Stimulated activated CD4-positive, alpha-beta T cell treated with anti-CD3 and anti-CD28 coated beads, Interleukin-12 subunit alpha, Interleukin-12 subunit beta, amount 100 ng/mL, for 4 hours (primary cell): ENCODE measurements at places on chromosomes 3 and 15.
A peak's percentile ranks its signal among the peaks of the same experiment; 100 is the strongest.

DNA sequence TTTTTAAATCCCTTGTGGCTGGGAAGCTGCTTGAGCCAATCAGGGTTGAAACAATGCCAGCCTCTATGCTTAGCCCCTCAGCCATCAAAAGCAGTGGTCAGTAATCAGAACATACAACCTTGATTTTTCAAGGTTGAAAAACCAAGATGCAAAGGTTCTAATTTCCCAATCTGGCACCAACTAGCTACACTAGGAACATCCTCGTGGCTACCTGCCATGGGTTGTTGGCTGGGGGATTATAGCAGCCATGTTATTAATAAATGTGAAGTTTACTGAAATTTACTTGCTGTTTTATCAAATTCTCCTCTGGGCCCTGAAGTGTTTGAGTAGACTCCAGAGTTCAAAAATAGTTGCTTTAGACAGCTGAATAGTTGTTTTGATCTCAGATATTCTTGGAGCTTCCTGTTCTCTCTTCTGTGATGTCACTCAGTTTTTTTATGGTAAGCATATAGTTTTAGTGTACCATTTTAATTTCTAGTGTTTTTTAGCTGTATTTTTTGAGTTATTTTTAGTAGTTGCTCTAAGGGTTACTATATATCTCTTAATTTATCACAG is 31.9 kb downstream of the PCCB start:
- no peak for DNase-seq

DNA sequence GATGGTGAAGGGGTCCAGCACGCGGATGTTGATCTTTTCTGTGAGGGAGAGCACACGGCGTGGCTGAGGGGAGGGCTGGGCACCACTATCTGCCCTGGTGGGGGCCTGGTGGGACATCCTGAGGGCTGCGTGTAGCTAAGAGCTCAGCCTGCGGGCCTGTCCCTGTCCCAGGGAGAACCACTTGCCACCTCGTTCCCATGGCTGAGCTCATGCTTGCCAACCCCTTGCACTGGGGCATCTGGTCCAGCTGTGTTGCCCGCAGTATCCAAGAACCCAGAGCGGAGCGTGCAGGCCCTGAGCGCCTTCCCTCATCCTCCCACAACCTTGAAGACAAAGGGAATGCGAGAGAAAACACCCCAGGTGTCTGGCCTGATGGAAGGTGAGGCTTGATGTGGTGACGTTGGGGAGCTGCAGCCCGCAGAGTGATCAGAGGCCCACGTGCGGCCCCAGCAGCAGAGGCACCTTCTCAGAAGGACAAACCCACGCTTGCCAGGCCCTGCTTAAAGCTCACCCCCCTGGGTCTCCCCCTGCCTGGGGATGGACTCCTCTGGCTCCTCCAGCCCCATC is 28.9 kb downstream of the TKT start:
- DNase-seq, result no peak

- DNase-seq, result peak; percentile 36
Measured at GRCh38 chr3:123489400-123490004, 40.6 kb upstream of the ADCY5 start.

- no peak for DNase-seq
Measured at GRCh38 chr3:155243512-155243921, 50.0 kb downstream of the STRIT1 start.

DNA sequence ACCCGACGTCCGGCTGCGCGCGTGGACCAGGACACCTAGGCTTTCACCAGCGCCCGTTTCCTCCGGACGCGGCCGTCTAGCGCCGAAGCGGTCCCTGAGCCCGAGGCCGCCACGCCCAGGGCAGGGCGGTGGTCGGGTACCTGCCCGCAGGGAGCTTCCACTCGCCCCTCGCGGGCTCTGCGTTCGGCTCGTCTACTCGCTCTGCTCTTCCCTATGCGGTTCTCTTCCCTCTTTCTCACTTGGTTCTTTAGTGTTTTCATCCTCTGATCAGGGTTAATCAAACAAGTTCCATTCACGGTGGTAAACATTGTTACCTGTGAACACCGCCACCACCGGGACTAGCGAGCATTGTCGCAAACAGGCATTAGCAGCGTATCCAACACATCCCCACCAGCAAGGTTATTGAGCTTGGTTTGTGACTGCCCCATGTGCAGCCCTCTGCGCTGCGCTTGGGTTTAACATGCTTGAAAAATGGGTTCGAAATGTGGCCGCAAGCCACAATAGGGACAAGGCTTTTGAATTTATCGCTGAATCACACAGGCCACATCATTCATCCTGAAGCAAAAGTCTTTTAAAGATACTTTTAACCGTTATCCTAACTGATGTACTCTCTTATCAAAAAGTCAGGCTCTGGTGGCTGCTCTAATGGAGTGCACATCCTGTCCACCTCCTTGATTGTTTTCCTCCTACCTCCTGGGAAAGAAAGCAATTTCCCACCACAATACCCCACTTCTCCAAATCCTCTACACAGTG is 843 bp upstream of the CD47 start:
- DNase-seq, result peak; percentile 37
